ENCODE measurements at places on chromosomes 1 and 21. TPM values are rescaled to one million over a fixed set of nuclear protein-coding genes. Genes with fewer than 3 reads are reported as not detected.

The SPATA1 gene
- 0.71 TPM for total RNA-seq

The GNAT2 gene
- total RNA-seq, result 0.28 TPM

The ACTL8 gene
- total RNA-seq, result 0.09 TPM

The KLHDC9 gene
- 1.8 TPM for total RNA-seq

The CFAP141 gene
- not detected for total RNA-seq

The SPRR2E gene
- total RNA-seq, result not detected

The PTAFR gene
- total RNA-seq, result not detected

The TSTD1 gene
- total RNA-seq, result 16.9 TPM

The NT5C1A gene
- not detected for total RNA-seq

The COL9A2 gene
- total RNA-seq, result 1.7 TPM

The C1orf105 gene
- total RNA-seq, result not detected

The CYP4Z1 gene
- not detected for total RNA-seq

Data from smooth muscle cell of bladder (primary cell).